Hematopoietic multipotent progenitor cell treated with erythropoietin and hydrocortisone succinate and interleukin-3 and kit ligand, for 8 days (in vitro differentiated cells): ENCODE measurements at places on chromosomes 13 and 19.

DNA sequence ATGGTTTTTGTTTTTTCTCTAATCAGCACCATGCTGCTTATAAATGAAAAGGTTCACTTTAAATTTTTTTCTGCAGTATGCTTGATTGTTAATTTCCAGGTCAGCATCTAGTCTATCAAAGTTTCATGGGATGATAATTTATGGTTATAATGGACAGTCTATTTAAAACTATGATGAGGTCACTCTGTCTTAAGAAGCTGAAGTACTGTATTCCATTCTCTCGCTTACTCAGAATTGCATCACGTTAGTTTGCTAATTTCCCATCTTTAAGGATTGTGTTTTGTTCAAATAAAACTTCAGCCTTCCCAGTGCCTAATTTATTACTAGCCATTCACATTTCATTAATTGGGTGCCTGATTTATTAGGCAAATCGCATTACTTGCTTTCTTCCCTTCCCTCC, 94.3 kb downstream of the GPC6 start:
- no peak for DNase-seq

DNA sequence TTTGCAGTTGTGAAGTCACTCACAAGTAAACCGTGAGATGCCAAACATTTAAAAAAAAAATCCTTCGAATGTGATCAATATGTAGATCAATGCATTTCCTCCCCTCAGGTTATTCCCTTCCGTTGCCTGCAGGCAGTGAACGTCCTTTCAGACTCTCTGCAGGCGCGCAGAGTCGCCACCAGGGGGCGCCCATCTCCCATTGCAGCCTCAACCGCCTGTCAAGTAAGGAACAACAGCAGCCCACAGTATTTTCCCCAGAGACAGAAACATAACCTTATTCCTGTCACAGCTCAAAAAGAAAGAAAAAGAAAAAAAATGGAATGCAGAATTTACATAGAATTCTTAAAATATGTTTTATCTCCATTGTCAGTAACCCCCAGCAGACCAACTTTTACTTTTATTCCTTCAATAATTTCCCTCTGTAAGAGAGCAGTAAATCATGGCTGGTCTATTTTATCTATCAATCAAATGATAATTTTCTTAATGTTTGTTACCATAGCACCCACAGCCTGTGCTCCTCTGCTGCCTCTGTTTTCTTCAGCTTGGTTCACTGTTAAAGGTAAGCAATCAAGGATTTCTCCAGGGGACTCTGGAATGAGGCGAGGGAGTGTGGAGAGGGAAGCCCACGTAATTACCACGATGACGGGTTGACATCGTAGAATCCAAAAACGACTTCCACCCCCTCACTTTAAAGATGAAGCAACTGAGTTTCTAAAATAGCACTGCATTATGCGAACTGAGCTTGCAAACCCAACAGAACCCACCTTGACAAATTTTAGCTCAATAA, 637.6 kb upstream of the ARGLU1 start:
- DNase-seq, result peak; percentile 52

DNA sequence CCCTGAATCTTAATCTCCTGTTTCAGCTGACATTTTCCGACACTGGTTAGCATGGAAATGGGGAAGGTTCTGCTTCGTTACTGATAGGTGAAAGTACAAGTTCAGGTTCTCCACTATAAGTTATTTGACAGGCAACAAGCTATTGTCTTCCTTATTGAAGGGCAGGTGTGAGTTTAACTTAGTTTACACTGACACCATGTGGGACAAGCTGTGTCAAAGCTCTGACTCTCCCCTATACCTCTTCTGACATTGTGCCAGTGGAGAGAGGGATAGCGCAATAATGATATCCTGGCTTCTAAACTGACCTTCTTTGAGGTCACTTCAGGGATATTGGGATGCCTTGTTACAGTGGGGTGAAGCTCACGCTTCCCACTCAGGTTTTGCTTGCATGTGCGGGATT, 587.0 kb upstream of the SLITRK5 start:
- no peak for DNase-seq

GRCh38 chr19:31666126-31666525, 316.9 kb upstream of the TSHZ3 start:
- DNase-seq, result no peak

- no peak for DNase-seq
Observed at GRCh38 chr13:75694722-75695121, 58.6 kb downstream of the LMO7 start.

GRCh38 chr19:49553451-49554271, 25.9 kb downstream of the RCN3 start:
- DNase-seq, result no peak

DNA sequence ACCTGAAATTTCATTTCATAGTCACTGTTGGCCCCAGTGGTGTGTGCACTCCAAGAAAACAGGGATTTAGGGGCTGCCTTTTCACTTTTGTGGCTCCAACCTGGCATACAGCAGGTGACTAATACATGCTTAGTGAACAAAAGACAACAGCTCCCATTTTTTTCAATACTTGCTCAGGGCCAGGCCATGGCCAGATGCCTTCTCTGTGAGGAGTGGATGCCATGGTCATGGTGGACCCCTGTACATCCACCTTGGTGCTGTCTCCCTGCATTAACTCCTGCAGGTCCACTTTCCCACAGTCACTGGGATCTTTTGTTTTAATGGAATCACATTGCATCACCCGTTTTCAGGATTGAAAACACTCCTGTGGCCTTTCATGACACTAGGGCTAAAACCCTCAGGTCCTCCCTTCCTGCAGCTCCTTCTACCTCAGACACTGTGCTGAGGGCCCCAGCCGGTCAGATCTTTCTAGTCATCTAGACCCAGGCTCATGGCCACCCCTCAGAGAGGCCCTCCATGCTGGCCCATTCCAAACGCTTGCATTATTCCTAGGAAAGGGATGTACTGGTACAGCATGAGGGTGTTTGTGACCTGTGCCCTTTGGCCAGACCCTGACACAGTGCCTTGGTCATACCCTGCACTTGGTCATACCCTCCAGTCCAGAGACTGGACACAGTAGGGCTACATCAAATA, 1.2 kb upstream of the TMEM147 start:
- DNase-seq, result no peak

DNA sequence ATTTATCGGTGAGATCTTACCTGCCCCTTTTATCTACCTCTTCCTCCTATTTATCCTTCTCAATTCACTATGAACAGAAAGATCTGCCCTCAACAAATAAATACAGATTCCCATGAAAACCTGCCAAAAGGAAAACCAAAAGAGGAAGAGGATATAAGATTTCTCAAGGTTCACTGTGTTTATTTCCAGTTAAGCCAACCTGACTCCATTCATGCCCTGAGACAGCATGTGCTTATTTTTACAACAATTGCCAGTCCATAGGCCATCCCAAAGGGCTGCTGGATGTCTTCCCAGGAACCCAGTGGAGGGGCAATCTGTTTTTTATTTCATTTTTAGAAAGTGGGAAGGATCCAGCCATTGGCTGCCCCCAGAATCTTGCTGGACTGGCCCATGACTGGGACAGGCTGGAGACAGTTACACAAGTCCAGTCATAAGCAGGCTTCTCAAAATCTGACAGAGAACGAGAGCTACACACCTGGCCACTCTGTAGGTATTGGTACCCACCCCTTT, 209.1 kb downstream of the IRS2 start:
- DNase-seq, result no peak

DNA sequence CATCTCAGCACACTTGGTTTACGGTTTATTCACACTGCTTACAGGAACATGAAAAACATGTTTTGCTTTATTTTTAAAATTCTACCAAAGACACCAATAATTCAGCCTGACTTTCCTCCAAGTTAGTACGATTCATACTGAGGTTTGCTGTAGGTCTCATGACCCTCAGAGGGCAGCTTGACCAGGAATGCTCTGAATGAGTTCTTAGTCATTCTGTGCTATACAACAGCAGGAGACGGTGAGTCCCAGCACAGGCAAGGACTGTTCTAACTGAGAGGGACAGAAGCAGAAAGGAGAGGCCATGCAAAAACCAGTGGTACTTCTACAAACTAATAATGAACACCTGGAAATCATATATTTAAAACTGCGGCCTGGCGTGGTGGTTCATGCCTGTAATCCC, 6.4 kb downstream of the GRTP1 start:
- DNase-seq, result no peak

DNA sequence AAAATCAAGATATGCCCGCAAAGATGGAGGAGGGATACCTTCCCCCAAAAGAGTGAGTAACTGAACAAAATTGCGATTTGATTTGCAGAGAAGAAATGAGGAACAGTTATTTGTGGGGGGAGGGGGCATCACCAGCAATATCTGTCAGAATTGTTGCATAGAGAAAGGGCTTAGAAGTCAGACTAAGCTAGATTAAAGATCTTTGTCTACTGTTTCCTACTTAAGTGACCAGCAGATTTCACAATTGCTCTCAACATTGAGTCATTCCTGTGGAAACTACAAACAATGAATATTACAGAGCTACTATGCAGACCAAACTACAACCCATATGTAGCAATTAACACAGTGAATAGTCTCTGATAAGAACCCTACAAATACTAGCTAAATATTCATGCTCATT, 27.4 kb downstream of the FPR3 start:
- peak; percentile 8 for DNase-seq

- DNase-seq, result peak; percentile 39
Observed at GRCh38 chr13:99199541-99200431, 868 bp upstream of the UBAC2 start.

- DNase-seq, result no peak
Observed at GRCh38 chr13:49452725-49453457, 8.8 kb downstream of the SETDB2 start.

GRCh38 chr13:47146991-47147811, 250.3 kb upstream of the HTR2A start:
- no peak for DNase-seq

GRCh38 chr13:99496184-99497142, 4.8 kb upstream of the TM9SF2 start:
- peak; percentile 95 for DNase-seq

- no peak for DNase-seq
Observed at GRCh38 chr13:95470574-95471366, 81.8 kb upstream of the CLDN10 start.

DNA sequence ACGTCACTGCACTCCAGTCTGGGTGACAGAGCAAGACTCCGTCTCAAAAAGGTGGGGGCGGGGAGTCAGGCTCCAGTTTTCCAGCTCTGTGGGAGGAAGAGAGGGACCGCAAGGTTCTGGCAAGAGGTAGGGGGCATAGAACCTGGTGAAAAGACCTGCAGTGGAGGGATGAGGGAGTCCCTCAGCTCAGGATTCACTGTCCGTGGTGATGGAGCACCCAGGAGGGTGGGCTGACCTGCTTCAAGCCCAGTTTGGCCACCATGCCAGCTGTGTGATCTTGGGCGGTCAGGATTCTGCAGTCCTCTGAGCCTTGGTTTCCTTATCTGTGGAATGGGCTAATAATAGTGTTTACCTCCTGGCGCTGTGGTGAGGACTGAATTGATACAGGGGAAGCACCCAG, 21.2 kb downstream of the SLC8A2 start:
- no peak for DNase-seq

DNA sequence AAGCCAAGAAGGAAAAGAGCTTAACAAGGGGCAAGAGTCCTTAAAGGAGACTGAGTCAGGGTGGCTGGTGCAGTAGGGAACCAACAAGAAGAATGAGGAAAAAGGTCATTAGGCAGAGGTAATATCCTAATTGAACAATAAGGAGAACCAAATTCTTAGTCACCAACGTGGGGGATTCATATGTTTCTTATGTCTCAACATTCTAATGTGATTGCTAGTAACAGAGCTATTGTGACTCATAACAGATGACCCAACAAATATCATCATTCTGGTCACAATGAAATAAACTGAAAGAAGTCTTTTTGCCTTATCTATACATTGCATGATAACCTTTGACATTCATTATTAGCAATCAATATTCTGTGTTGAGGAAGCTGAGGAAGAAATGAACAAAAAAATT, 101.6 kb downstream of the RAP2A start:
- no peak for DNase-seq

GRCh38 chr19:42424712-42425131, 2.5 kb downstream of the LIPE start:
- no peak for DNase-seq

DNA sequence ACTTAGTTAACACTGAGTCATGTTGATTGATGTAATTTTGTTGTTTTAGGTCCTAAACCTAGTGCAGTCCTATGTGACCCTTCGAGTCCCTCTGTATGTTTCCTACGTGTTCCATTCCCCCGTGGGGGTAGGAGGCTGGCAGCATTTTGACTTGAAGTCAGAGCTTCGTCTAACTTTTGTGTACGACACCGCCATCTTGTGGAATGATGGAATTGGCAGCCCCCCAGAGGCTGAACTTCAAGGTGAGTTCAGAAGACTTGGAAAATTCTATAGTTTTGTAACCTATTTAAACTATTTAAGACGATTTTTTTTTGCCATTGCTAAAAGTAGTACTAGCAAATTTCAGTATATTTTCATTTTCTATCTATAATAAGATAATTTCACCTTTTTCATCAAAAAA, 117.9 kb downstream of the STOML3 start:
- peak; percentile 48 for DNase-seq

- DNase-seq, result no peak
Observed at GRCh38 chr13:23377579-23377978, 55.9 kb downstream of the SACS start.

DNA sequence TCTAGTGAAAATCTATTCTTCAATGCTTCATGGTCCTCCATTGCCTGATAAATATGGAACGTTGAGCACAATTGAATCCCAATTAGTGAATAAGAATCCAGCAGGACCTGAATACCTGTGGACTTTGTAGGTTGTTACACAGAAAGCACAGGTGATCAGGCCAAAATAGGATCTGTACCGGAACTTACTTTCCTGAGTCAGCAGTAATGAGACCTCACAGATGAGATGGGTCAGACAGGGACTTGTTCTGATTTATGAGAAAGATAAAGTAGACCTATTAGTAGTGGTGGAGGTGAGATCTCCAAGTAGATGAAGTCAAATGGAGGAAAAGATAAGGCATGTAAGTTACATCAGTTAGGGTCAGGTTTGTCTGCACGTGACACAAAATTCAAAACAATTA, 351.1 kb downstream of the MTUS2 start:
- no peak for DNase-seq

DNA sequence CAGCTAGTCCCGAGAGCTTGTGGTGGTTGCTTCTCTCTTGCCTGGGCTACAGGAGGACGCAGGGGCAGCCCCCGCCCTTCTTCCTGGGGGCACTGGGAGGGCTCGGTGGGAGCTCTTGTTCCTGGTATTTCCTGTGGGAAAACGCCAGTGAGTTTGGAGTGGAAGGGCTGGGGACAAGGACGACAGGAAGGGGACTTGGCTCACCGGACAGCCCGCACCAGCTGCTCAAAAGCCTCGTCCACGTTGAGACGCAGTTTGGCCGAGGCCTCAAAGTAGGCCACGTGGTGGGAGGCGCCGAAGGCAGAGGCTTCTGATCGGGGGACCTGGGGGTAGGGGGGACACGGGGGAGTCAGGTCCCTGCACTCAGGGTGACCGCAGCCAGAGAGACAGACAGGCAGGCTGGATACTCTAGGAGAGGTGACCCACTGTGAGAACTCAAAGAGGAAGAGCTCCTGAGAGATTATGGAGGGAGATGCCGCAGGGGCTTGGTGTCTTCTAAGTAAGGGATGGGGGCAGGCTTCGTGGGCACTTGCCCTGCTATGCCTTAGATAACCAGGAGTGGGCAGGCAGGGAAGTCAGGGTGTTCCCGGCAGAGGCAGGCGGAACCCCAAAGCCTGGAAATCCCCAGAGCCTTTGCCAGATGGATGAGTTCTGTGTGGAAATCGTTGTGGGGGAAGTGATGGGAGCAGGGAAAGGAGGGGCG, 4.3 kb downstream of the RRAS start:
- DNase-seq, result no peak

- no peak for DNase-seq
Observed at GRCh38 chr13:30639671-30640070, 22.0 kb downstream of the USPL1 start.

GRCh38 chr19:51448011-51448410, 10.2 kb downstream of the SIGLEC8 start:
- DNase-seq, result no peak

GRCh38 chr13:59384154-59384553, 779.6 kb downstream of the DIAPH3 start:
- no peak for DNase-seq
